ENCODE measurements at places on chromosomes 4 and X.

DNA sequence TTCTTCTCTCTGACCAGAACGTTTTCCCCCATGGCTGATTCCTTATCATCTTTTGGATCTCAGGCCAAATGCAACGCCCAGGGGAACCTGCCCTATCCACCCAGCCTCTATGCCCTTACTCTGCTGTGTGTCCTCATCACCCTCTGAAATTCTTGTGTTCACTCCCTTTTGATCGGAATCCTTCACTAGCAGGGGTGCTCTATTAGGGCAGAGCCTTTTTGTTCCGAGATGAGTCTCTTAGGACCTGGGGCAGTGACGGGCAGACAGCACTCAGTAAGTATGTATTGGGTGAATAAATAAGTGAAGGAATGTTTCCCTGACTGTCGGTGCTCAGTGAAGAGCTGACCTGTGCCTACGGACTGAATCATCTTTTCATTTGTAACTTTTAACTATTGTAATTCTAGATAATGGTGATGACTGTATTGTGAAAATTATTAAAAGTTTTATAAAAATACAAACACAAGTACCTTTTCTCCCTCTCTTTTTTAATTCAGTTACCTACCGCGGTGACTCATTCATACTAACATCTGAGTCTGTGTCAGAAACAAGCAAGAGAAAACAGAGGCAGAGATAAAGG, 4.8 kb upstream of the TENM3 start:
- no peak for DNase-seq

GRCh38 chrX:94854251-94854650, 1180.2 kb downstream of the FAM133A start:
- DNase-seq: no peak

DNA sequence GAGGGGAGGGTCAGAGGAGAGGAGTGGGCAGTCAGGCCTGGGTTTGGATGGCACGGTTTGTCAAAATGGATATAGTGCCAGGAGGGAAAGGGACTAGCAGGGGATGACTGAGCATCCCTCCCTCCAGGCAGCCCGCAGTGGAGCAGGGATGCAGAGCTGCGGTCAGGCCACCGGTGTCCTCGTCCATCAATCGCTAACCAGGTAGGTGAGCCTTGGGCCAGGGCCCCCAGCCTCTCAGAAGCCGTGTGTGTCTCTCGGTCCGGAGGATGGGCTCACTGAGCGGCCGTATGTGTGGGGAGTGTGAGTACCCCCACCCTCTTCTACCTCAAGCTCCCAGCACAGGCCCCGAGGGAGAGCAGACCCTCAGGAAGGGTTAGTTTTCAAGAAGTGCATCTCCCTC, 538 bp upstream of the CYTL1 start:
- no peak for DNase-seq

GRCh38 chr4:57734104-57734670, 624.0 kb upstream of the IGFBP7 start:
- DNase-seq: no peak

DNA sequence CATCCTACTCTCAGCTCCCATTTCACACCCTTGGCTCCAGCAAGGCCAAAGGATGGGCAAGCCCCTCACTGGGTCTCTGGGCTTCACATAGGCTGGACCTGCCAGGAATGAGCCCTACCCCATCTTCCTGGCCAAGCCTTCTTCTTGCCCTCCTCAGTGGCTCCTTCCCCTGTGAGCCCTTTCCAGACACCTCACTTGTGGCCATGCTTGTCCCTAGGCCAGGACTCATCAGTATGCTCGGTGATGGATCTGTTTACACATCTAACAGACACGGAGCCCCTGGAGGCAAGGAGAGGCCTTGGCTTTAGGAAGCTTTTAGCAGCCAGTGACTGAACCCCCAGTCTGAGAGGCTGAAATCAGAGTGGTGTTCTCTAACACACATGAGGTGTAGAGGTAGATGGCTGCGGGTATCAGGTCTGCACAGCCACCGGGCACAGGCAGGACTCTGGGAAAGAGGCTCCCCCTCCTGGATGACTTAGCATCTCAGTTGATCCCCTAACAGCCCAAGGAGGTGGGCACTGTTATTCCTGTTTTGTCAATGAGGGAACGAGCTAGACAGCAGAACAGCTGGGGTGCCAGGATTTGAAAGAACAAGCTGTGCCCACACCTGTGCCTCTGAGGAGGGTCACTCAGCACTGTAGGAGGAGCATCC, 44.8 kb downstream of the PPP2R2C start:
- no peak for DNase-seq

DNA sequence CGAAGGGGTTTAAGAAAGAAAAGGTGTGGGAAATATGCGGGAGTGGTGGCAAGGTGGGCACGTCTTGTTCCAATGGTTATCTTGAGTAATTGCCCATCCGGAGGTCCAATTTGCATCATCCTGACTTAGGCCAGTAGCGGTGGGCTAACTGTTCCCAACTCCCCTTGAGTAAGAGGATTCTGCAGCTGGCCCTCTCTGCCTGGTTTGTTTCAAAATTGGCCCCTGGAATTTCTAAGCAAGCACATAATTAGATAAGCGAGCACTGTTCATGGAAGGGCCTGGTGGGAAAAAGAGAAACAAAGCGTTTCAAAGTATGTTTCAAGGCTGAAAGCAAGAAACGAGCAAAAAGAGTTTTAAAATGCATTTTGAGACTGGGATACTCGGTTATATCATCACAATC, 198.2 kb downstream of the CEP135 start:
- DNase-seq: no peak

GRCh38 chrX:17414027-17414658, 39.1 kb downstream of the NHS start:
- no peak for DNase-seq

GRCh38 chrX:102604327-102604726, 5.0 kb downstream of the ARMCX5 start:
- no peak for DNase-seq

GRCh38 chr4:2570551-2571222, 34.2 kb downstream of the FAM193A start:
- peak; percentile 70 for DNase-seq

- DNase-seq: no peak
Measured at GRCh38 chr4:8821151-8821950, 50.3 kb downstream of the HMX1 start.

DNA sequence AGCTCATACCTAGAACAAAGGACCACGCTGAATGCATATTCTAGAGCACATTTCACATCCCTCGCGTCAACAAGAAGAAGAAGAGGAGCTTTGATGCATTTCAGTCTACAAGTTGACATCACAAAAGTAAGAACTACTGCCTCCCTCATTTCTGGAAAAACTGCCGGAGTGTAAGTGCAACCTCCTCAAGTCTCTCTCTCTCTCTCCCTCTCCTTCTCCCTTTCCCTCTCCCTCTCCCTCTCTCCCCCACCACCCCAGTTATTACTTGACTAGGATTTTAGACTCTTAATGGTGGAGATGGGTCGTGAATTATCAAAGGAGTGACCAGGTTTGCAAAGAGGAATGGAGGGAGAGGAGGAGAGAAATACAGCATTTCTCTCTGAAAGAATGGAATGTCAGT, 1.4 kb upstream of the IRS4 start:
- no peak for DNase-seq

DNA sequence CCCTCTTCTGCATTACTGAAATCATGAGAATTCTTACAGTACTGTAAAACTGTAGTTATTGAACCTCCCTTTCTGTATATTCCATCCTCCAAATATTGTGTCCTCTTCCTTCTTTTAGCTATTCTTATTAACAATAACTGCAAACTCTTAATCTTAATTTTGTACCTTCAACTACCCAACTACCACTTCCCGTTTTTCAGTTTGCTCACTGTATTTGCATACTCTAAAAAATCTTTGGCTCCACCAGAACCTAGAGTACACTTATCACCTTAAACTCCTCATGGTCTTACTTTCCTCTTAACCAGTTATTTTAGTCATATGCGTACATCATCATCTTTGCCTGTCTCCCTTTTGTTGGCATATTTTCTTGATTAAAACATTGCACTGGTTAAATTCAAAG, 543.7 kb downstream of the ARAP2 start:
- DNase-seq: no peak

GRCh38 chr4:76963131-76963750, 13.7 kb downstream of the SEPTIN11 start:
- DNase-seq: no peak

DNA sequence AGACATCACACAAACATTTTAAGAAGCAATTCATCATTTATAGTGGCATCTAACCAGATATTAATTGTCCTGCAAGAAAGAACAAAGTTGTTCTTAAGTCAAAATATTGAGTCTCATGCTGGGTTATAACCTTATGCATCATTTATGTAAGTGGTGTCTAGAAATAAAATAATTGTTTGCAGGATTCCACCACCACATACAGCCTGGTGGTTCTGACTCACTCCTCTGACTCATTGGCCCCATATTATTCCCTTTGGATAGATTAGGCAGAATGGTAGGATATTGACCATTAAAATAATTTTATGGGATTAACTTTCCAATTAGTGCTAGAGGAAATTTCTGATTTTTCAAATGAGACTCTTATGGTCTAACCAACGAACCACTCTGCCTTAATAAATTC, 384.5 kb downstream of the GRXCR1 start:
- no peak for DNase-seq

DNA sequence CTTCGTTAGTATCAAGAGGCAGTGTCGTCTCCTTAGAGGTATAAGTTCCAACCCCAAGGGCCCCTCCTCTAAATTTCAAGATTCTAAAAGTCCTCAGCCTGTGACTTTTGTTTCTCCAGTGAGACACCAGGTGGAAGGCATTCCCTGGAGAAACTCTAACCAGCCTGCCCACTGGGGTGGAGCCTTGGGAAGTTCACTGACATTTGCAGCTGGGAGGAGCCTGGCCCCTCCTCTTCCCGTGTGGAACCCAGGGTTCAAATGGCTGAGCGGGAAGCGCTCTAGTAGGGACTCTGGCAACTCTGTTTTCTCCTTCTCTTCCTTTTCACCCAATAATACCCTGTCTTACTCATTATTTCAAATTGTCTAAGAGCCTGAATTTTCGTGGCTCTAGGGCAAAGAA, 325.0 kb downstream of the TLL1 start:
- DNase-seq: no peak

DNA sequence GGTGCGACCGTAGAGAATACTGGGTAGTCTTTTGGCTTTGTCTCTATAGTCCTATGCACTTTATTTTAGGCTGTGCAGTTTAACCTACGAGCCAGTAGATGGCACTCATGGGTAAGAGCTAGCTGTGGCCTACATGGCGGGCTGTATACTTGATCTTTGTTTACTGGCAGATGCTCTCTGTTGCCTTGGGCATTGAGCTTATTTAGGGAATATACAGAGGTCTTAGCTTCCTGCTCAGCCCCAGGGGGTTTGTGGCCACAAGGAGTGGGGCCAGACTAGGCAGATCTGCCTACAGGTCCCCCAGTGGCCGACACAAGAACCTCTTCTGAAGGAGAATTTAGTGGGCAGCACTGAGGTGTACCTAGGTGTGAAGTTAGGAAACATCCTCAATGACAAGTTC, 227.6 kb upstream of the HDX start:
- peak; percentile 10 for DNase-seq

GRCh38 chrX:111756486-111756885, 75.5 kb downstream of the ALG13 start:
- no peak for DNase-seq

DNA sequence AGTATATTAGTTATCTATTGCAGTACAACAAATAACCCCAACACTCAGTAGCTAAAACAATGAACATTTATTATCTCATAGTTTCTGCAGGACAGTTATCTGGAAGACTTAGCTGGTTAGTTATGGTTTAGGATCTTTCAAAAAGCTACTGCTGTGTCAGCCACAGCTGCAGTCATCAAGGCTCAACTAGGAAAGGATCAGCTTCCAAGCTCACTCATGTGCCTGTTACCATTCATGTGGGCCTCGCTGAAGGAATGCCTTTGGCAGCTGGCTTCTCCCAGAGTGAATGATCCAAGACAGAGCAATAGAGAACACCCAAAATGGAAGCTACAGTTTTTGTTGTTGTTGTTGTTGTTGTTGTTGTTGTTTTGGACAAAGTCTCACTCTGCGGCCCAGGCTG, 13.5 kb upstream of the PRSS48 start:
- no peak for DNase-seq

GRCh38 chr4:65661471-65661870, 8.8 kb downstream of the EPHA5 start:
- DNase-seq: no peak

DNA sequence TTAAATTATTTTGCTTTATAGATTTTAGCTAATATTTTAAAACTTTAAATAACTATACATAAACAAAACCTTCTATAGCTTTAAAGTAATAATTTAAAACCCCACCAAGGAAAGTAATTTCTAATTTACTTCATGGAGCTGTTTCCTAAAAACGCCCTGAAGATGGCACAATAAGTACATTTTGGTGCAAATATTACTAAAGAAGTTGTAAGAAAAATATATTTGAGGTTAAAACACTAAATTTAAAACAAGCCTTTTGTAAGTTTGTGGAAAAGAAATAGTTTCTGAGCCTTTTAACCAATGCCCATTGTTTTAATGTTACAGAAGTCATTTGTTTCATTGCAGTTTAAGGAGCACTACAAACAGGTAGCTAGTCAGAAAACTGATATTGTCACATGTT, 137.4 kb upstream of the AGA start:
- DNase-seq: no peak

DNA sequence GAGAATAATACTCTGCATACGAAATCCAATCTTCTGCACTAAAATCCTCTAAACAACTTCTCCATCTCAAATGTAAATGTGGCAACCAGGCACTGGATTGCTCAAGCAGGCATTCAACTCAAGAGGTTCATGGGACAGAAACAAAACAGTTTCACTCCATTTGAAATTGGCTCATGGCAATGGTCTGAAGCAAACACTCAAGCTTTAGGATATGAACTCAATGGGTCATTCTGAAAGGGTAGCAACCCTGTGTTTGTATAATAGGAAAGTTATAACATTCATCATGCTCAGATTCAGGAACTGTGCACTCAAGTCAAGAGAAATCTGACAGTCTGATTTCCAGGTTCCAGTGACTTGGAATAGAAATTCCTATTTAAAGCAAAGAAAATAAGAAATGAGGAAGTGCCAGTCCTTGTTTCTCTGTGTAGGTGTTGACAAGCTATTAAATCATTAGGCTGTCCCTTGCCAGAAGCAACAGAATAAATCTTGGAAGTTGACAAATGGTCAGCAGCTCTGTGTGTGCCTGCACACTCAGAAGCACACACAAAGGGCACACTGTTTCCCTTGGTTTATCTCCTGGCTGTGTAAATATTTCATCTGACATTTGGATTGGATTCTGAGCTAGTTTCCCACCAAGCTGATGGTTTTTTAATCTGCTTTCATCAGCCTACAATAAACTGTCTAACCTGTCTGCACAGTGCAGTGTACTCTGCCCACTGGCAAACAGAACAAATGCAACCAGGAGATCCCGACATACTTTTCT, 75.9 kb upstream of the CITED1 start:
- no peak for DNase-seq
